ENCODE measurements at places on chromosomes 7 and 10.

- DNase-seq, result no peak
Measured at GRCh38 chr7:16719699-16720098, 33.9 kb upstream of the TSPAN13 start.

GRCh38 chr10:24432478-24433416 lies 223.8 kb downstream of the KIAA1217 start:
- DNase-seq, result no peak

DNA sequence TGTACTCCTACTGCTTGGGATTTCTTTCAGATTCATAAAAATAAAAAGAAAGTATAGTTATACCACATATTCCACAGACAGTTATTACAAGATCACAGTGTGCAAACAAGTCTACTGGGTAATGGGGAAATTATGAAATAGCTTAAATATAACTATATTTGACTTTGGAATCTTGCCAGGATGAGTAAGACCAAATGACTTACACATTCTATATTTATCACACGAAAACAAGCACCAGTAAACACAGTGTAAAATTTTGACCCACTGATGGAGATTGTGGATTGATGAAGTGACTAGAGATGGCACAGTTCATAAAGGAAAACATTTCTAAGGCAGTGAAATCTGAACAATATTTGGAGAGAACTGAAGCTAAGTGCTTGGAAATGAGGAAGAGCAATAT lies 339.7 kb downstream of the THSD7A start:
- DNase-seq, result no peak

- no peak for DNase-seq
Measured at GRCh38 chr7:111763221-111763801, 201.0 kb upstream of the IMMP2L start.

- no peak for DNase-seq
Measured at GRCh38 chr10:131533846-131534526, 222.5 kb upstream of the TCERG1L start.

DNA sequence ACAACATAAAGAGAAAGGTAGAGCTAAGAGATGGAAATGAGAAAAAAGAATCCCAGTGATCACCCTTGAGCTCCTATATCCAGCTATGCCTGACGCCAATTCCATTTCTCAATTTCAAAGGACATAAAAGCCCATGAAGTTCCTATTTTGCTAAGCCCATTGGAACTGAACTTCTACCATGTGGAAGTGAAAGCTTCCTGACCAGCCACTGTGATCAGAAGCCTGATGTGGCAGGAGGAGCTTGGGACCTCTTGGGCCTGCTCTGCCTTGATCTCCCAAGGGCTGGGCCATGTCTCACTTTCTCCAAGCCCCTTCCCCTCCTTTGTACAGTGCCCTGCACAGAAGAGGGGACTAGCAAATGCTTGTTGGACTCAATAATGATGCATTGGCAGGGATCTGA lies 52.7 kb downstream of the PRLHR start:
- no peak for DNase-seq

- no peak for DNase-seq
Measured at GRCh38 chr10:21797984-21798765, 205.4 kb downstream of the DNAJC1 start.

- DNase-seq, result no peak
Measured at GRCh38 chr7:120395526-120396019, 122.6 kb downstream of the KCND2 start.

- no peak for DNase-seq
Measured at GRCh38 chr7:1151653-1152425, 8.2 kb downstream of the ZFAND2A start.

- no peak for DNase-seq
Measured at GRCh38 chr10:104430360-104430759, 76.7 kb downstream of the CFAP58 start.

- no peak for DNase-seq
Measured at GRCh38 chr7:148587076-148587475, 3.5 kb upstream of the C7orf33 start.

DNA sequence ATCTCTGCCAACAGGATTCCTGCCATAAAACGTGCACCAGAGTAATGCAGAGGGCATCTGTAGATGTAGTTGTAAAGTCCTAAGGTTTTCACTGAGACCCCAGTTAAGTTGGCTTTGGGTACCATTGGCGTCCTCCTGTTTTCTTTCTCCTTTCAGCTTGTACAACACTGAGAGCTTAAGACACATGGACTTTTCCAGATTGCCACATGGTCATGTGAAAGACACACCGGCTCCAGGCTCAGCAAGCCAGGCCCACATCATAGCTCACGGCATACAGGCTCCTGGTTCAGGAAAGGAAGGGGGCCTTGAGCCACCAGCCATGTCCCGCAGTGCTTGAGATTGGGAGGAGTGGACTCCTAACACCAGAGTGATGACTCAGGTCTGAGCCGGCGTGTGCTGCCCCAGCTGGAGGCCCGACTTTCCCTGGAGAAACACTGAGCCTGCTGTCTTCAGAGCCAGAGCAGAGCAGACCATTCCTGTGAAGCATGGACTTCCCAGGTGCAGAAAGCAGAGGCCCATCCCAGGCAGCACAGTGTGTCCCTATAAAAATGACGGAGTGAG lies 252.7 kb downstream of the PRPF18 start:
- DNase-seq, result no peak

DNA sequence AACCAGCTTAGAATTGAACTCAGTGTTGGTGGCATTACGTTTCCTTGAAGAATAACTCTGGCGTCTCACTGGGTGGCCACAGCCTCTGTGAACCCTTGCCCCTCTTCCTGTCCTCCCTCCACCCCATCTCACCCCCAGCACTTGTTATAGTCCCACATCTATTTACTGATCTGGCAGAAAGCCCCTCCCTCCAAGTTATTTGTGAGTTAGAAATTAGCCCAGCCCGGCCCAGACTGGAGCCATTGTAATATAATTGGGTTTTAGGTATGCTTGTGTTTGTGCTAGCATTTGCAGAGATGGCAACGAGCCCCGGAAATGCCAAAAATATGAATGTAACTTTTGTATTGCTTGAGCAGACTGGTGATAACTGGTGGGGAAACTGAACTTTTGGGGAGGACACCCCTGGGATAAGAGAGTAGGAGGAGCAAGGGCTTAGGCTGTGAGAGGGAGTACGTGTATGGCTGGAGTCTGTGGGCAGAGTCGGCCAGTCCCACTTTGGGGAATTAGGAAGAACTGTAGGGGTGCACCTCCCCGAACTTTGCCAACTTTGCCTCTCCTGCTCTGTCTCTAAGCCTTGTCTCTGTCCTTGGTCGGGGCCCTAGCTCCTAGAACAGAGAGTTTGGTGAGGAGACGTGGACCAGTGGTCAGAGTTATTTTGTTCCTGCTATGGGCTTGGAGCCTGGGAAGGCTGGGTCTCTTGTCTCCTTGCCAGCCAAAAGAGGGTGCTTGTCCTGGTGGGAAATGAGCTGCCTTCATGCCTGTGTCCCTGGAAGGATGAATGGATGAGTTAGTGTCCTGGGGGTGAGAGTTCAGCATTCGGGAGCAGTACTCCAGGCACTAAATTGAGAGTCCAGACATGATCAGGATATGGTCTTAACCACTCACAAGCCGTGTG lies 19.3 kb upstream of the TRIM8 start:
- no peak for DNase-seq

DNA sequence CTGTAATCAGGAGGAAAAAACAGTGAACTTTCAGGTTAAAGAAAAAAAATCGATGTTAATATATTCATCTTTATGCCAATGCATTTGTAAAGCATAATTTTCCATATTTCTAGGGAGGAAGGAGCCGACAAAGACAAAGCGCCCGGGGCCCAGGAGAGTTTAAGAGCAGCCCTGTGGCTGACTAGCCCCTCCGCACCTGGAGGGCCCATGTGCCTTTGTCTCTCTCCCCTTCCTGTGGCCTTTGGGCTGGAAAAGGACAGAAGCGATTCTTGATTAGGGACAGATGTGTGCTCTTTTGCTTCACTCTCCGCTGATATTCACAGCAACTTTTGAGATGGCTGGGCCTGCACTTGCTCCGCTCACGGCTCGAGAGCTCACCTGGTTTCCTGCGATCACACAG lies 23.1 kb downstream of the DDC start:
- DNase-seq, result no peak

- no peak for DNase-seq
Measured at GRCh38 chr10:49761201-49761788, 828 bp downstream of the OGDHL start.

GRCh38 chr10:59808896-59809643 lies 55.8 kb upstream of the MRLN start:
- peak; percentile 65 for DNase-seq

GRCh38 chr10:117175215-117175900 lies 21.9 kb upstream of the KCNK18 start:
- no peak for DNase-seq

- DNase-seq, result no peak
Measured at GRCh38 chr10:5643346-5644067, 22.9 kb downstream of the ASB13 start.

DNA sequence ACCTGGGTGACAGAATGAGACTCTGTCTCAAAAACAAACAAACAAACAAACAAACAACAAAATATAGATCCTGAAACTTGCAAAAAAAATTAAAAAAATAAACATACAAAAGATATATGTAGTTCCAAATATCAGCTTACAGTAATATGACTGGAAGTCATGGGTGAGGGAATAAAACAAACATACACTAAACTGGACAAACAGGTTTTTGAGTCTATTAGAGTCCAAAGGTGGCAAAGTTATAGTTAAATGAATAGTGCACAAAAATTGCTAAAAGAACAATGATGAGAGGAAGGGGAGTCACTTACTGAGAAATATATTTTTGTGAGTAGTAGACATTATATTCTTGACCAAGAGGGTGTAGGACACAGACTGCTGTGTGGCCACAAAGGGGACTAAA lies 16.7 kb upstream of the RSBN1L start:
- no peak for DNase-seq

DNA sequence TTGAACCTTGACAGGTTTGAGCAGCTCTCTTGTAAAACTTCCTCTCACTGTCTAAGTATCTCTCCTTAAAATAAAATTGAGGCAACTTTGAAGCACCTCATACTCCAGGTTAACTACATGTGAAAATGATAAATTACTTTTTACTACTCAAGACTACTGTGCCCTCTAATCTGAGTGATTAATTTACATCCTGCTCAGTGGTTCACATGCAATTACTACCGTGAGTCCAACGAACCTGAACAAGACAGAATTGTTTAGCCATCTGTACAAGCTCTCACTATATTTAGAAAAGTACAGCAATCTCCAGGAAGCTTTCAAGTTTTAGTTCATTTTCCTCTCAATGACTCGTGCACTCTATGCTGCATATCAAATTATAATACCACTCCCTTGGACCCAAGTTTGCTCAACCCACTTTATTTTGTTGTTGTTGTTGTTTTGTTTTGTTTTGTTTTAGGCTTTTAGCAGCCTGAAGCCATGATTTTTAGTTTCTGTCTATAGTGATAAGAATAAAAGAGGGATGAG lies 21.2 kb downstream of the PDE1C start:
- no peak for DNase-seq

GRCh38 chr7:123797673-123798531 lies 47.1 kb upstream of the HYAL4 start:
- DNase-seq, result no peak

GRCh38 chr10:130999376-131000202 lies 311.9 kb downstream of the TCERG1L start:
- DNase-seq, result no peak

GRCh38 chr7:101817471-101818286 lies at the start of gene CUX1:
Gene CUX1, plus strand, starts transcription at chr7:101817626. Its CDS starts 14 bp downstream, at chr7:101817640.
- peak; percentile 48 for DNase-seq

- DNase-seq, result no peak
Measured at GRCh38 chr7:20651960-20652544, 36.6 kb downstream of the ABCB5 start.

GRCh38 chr7:151416112-151416940 lies 6.5 kb upstream of the WDR86 start:
- no peak for DNase-seq

- no peak for DNase-seq
Measured at GRCh38 chr7:90605055-90605454, 8.9 kb downstream of the CDK14 start.

DNA sequence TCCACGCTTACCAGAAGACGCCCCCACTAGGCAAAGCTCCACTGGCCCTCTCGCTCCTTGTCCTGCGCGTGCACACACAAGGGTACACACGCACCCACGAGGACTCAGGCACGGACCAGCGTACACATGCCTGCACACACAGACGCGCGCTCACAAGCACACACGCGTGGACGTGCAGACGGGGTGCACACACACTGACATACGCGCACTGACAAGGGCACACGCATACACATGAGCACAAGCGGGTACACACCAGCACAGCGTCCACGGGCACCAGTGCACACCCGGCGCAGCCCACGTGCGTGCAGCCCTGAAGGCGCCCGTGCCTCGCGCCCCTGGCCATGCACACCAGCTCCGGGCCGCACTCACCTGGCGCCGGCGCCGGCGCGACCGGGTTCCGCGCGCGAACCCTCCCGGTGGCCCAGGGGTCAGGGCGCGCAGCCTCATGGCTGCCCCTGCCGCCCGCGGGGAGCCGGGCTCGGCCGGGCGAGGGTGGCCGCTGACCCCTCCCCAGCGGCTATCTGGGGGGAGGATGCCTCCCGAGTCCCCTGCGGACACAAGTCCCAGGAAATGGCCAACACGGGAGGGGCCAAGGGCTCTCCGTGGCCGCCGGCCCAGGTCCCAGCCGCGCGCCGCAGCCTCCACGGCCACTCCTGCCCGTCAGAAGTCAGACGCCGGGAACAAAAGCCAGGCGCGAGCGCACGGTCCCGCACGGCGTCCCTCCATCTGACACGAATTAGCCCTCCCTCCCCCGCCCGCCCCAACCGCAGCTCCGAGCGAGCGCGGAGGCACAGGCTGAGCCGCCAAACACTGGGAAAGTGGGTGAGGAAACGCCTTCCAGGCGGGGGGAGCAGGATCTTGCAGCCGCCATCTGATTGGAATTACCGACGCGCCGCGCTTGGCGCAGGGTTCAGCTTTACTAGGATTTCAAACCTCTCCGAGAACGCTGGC lies 45.0 kb downstream of the TNS3 start:
- no peak for DNase-seq

DNA sequence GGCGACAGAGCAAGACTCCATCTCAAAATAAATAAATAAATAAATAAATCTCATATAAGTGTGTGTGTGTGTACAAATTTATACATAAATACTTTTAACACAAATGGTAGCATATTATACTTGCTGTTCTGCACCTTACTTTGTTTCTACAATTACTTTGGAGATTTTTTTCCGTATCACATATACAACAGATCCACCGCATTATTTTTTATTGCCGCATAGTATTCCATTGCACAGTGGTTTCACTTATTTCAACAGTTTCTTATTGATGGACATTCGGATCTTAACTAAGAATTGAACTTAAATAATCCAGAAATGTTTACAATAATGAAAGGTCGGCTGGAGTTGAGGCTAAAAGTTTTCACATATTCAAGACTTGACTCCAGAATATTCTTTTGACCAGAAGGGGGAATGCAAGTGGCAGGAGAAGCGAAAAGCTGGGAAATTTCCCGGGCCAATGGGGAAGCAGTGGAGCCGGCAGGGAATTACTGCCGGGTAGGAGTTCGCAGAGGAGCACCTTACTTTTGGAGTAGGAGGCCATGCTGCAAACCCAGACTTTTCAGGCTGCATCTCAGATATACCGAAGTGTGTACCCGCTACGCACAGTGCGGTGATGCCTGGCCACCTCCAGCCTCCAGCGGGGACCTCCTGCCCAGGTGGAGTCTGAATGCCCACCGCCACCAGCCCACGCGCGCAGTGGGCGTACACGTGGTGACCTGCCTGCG lies 415 bp upstream of the CNNM1 start:
- DNase-seq, result no peak

Measured in germinal center (tissue), 1 donor.